ENCODE measurements at places on chromosomes 7 and 10.

- no peak for DNase-seq
Observed at GRCh38 chr10:97506199-97506991, 7.7 kb downstream of the UBTD1 start.

- no peak for DNase-seq
Observed at GRCh38 chr7:47556511-47557180, 25.3 kb downstream of the TNS3 start.

- no peak for DNase-seq
Observed at GRCh38 chr10:130018730-130019185, 54.7 kb upstream of the EBF3 start.

DNA sequence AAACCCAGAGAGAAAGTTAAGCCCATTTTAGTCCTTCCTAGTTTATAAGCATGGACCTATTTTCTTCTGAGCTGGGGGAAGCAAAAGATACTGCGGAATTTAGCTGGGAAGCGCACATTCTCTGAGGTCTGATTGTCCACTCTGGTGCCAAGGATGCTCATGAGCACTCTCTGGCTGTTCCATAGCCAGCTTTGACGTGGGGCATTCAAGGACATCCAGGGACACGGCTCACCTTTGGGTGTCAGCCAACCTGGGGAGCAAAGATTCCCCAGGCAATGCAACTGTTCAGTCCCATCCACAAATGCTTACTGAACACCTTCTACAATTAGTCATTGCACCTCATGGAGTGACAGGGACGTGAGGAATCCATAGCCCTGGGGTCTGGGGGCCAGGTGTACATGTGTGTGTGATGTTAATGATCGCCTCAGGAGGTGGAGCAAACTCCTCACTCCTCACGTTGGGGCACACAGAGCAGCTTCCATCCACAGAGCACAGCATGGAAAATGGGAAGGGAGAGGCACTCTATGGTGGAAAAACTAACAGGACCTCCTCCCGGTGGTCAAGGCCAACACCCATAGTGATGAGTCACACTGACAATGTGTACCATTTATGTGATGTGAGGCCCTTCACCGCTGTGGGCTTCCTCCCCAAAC, 67.5 kb upstream of the IGFBP3 start:
- DNase-seq = no peak

- DNase-seq = no peak
Observed at GRCh38 chr7:26688936-26689506, 175.4 kb downstream of the SKAP2 start.

GRCh38 chr7:44264221-44264931, 61.0 kb downstream of the CAMK2B start:
- DNase-seq = no peak

- no peak for DNase-seq
Observed at GRCh38 chr7:137996871-137997270, 5.0 kb downstream of the CREB3L2 start.

GRCh38 chr10:69953851-69954250, 98.8 kb upstream of the MACROH2A2 start:
- DNase-seq = no peak

GRCh38 chr7:57375783-57376182, 74.2 kb upstream of the ZNF716 start:
- DNase-seq = no peak

- DNase-seq = no peak
Observed at GRCh38 chr10:62655337-62655994, 149.1 kb upstream of the ADO start.

GRCh38 chr7:79091661-79092060, 361.8 kb downstream of the MAGI2 start:
- no peak for DNase-seq

GRCh38 chr7:19090526-19090925, 26.9 kb downstream of the TWIST1 start:
- DNase-seq = no peak

GRCh38 chr10:93076871-93077270, 3.2 kb downstream of the CYP26A1 start:
- no peak for DNase-seq

- no peak for DNase-seq
Observed at GRCh38 chr7:107234436-107234835, 65.6 kb downstream of the HBP1 start.

All from hindlimb muscle (tissue), 1 donor.